Hepatocyte (in vitro differentiated cells): ENCODE measurements at places on chromosomes 4 and X.

GRCh38 chrX:68421636-68422035 lies 11.7 kb downstream of the OPHN1 start:
- no peak for DNase-seq

DNA sequence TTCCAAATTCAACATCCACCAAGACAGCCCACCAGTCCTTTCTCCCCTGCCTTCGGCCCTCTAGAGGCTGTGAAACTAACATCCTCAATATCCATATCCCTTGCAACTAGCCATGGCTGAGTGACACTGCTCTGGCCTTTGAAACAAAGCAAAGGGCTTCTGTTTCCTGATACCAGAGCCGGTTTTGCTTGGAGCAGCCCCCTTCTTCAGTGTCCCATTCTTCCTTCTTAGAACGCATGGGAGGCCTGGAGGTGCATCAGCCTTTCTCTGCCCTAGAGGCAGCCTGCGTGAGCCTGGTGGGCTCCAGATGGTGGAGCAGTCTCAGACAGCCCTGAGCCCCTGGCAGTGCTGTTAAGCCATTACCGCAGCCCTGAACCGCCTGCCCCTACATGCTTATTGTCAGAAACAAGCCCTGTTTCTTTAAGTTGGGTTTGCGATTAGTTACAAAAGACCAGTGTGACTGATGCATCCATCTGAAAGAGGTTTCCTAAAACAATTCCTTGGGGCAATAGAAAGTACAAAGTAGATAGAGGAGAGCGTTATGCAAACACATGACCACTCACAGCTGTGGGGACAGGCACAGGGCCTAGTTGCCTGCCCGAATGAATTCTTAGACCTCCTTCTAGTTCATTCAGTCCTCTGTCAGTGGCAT lies 74.1 kb downstream of the EVC start:
- no peak for DNase-seq

- no peak for DNase-seq
Measured at GRCh38 chr4:26484516-26484915, 5.8 kb downstream of the CCKAR start.

- no peak for DNase-seq
Measured at GRCh38 chr4:147860960-147861359, 129.1 kb downstream of the ARHGAP10 start.

DNA sequence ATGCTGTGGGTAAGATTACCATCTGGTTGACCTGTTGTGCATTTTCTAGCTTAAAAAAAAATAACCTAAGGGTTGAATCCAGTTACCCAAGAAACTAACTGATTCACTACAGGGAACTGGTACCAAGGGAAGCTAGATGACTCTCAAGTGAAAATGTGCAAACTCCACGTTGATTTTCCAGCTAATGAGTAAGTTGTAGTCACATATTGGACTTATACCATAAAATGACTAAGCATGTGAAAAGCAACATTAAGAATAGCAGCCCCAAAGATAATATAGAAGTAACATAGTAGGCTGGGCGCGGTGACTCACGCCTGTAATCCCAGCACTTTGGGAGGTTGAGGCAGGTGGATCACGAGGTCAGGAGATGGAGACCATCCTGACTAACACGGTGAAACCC lies 270.9 kb downstream of the SPRY1 start:
- DNase-seq = no peak

GRCh38 chr4:116321471-116321870 lies 763.9 kb downstream of the TRAM1L1 start:
- DNase-seq = no peak

GRCh38 chr4:52507774-52508173 lies 151.3 kb downstream of the USP46 start:
- no peak for DNase-seq

DNA sequence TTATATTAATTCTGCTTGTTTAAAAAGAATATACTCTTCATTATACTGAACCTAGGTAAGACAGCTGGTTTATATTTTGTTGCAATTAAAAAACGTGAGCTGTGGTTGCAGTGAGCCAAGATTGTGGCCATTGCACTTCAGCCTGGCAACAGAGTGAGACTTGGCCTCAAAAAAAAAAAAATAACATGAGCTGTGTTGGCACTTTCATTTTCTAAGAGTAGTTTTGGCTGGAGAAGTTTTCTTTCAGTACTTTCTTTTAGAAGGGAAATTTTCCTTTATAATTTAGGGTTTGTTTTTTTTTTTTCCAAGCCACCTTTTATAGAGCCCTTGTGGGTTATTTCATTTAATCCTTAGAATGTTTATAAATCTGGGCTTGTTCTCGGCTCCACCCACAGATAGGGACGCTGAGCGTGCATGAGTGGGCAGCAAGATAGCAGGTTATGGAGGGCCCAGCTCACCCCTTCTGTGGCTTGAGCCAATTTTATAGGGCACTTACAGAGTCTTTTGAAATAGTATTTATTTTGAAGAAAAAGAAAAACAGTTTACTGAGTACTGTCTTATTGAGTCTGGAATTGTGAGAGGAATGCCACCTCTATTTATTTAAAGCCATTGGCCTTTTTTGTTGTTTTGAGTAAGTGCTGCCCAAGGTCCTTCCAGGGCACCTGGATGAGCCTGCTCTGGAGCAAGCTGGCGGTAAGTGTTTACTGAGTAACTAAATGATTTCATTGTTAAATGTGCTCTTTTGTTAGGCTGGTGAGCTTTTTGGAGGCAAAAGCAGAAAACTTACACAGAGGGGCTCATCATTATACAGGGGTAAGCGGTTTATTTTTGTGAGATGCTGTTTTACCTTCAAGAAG lies 60.9 kb downstream of the HTT start:
- DNase-seq = no peak
